CD4-positive, alpha-beta T cell treated with Interleukin-21 for 1 hour (primary cell): ENCODE measurements at places on chromosomes 4 and X.
A peak's percentile ranks its signal among the peaks of the same experiment; 100 is the strongest.

- peak; percentile 1 for DNase-seq
These were observed 25.5 kb downstream of the GPRASP3 start for GRCh38 chrX:102745857-102746584.

DNA sequence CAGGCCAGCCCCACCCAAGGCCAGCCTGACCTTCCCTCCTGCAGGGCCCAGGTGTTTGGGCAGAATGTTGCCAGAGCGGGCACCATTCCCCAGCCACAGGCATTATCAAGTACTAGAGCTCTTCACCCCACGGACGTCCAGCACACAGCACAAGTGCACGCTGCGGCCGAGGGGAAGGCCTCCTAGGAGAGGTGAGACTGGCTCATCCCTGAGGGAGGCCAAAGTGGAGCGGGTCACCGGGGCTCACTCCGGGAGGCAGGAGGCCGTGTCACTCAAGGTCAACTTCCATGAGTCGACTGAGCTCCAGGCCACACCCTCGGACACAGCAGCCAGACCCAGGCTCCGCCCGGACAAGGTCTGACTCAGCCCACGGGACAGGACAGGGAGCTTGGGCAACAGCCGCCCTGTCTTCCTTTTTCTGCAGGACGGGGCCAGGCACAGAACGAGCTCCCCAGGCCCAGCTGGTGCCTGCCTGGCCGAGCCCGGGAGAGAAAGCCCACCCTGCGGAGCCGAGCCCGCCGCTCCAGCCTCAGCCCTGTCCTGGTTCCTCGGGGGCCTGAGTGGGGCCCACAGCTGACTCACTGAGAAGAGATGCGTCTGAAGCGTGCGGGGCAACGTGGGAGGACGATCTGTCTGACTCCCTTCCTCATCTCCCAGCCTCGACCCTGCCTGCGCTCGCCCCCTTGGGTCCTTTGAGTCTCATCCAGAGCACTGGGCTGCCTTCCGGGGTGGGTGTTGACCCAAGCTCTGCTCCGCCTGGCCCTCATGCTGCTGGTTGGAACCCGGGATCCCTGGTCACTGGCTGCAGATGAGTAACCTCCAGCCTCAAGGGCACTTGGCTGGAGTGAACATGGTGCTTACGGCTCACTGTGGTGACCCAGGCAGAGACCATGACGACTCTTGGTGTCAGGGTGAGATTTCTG, 1.6 kb downstream of the SLC49A3 start:
- DNase-seq = no peak

- no peak for DNase-seq
These were observed 257.3 kb upstream of the NEIL3 start for GRCh38 chr4:177052211-177052934.

DNA sequence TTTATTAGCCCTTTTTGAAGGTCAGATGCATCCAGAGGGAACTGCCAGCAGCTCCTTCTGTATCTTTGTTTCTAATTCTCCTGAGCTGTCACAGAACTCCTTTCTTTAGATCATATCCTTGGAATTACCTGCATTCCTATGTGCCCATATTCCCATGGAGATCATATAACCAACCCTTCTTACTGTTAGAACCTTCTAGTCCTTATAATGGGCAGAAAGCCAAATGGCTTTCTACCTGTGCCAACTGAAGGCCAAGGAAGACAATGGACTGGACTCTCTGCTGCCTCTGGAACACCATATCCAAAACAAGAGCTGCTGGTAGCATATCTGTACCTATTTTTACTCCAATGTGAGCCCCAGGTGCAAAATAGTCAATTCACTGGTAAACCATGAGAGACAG, 60.7 kb downstream of the TBC1D9 start:
- DNase-seq = no peak

GRCh38 chr4:154719087-154719486, 24.7 kb upstream of the LRAT start:
- no peak for DNase-seq

- DNase-seq = no peak
These were observed 168.2 kb downstream of the C4orf33 start for GRCh38 chr4:129264008-129264657.

DNA sequence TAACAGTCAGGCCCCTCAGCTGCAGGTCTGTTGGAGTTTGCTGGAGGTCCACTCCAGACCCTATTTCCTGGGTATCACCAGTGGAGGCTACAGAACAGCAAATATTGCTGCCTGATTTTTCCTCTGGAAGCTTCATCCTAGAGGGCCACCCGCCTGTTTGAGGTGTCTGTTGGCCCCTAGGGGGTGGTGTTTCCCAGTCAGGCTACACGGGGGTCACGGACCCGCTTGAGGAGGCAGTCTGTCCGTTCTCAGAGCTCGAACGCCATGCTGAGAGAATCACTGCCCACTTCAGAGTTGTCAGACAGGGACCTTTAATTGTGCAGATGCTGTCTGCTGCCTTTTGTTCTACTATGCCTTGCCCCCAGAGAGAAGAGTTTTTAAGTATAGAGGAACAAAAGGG, 160.8 kb downstream of the DKK2 start:
- DNase-seq = no peak

GRCh38 chr4:64068096-64068495, 341.2 kb downstream of the TECRL start:
- DNase-seq = no peak

DNA sequence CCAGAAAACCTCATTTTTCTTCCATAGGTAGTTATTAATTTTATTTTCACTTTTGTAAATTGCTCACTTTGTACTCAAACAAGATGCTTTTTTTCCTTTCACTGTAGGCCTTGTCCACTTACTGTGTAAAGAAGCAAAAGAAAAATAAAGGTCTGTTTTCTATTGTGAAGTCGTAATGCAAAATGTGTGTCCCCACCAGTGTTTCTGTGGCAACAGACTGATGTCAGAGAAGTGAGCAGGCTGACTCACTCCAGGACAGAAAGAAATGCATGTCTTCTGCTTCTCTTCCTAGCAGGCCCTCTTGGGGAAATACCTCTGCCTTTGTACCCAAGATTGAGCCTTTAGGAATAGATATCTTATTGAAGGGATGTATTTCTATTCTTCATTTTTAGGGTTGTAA, 30.3 kb downstream of the INPP4B start:
- DNase-seq = no peak

DNA sequence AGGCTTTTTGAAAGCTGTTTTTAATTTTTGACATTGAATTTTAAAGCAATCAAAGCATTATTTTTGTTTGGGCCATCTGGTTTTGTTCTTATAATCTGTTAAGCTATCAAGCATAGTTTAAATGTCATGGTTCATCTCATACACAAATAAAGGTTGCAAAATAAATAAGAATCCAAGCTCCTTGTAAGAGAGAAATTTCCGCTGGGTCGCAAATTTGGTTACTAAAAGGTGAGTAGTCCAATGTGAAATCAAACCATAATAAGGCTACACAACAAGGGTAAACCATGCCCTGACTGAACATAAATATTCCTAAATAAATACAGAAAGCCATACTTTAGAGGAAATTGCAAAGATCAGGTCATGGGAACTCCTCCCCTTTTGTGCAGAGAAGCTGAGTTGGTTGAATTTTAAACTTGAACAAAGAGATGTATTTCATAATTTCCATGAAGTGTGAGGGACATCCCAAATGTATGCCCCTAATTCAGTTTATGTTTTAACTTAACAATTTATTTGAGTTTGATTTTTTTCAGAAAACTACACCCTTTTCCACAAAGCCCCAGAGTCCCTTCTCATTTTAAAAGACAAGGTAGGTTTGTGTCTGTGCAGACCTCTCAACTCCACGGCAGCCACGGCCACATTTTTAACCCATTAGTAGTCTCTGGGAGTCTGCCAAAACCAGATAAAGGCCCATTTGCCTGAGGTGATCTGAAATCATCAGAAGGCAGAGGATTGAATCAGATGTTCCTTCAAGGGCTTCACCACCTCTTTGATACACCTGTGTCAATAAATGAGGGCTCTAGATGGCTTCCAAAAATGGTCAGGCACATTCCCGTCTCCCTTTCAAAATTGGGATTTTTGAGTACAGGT, 85.2 kb downstream of the PLAC1 start:
- DNase-seq = no peak

DNA sequence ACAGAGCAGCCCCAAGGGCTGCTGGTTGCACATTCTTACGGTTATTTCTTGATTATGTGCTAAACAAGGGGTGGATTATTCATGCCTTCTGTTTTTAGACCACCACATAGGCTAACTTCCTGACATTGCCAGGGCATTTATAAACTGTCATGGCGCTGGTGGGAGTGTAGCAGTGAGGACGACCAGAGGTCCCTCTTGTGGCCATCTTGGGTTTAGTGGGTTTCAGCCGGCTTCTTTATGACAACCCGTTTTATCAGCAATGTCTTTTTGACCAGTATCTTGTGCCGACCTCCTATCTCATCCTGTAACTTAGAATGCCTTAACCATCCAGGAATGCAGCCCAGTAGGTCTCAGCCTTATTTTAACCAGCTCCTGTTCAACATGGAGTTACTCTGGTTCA, 212.4 kb upstream of the GRID2 start:
- DNase-seq = no peak

DNA sequence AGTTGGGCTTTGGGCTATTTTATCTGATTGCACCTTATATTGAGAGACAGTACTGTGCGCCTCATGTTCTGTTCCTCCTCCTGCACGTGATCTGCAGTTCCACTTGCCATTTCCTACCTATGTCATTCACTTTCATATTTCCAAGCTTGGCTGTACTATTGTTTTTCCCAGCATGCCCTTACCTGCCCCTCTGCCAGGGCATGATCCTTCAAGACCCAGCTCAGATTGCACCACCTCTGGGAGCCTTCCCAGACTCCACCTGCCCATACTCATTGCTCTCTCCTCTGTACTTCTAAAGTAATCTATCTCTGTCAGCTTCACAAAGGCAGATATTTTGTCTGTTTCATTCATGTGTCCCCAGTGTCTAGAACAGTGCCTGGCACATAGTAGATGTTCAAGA, 11.6 kb downstream of the SLC25A5 start:
- no peak for DNase-seq

GRCh38 chr4:3313556-3314228, 20.9 kb downstream of the RGS12 start:
- no peak for DNase-seq

DNA sequence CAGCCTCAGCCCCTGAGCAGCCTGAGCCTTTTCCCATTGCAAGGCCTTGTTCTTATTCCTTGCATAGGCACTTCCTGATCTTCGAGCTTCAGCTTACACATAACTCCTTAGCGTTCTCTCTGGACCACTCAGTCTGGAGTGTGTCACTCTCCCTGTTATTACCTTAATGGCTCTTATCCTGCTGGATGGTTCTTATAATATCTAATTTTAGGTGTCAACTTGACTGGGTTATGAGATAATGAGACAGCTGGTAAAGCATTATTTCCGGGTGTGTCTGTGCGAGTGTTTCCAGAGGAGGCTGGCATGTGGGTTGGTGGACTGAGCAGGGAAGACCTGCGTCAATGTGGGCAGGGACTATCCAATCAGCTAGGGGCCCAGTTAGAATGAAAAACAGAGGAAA, 75.7 kb downstream of the HAUS3 start:
- no peak for DNase-seq

DNA sequence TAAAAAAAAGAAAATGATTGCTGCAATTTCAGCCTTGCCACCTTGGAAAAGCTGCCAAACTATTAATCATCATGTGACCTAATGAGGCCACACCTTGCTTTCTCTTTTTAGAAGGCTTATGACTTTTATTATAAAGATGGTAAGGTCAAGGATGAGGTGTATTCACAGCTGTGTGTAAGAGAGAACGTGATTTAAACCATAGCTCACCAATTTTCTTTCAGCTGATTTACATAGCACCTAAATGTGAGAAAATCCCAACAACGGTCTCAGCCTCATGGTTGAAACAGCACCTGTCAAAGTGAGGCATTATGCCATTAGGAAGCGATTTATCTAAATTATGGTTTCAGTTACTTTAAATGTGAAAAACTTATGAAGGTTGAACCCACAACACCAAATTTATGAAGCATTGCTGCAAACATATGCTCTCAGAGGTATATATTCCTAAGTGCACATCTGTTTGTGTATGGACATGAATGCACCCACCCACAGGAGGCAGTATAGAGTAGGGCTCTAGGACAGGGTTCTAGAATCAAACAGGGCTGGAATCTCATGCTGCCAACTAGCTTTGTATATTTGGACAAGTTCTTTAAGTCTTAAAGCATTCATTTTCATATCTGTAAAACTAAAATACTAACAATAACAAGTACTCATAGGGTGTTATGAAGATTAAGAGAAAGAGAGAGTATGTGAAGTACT, 40.7 kb downstream of the ANXA3 start:
- DNase-seq = no peak

- peak; percentile 27 for DNase-seq
These were observed 33.1 kb downstream of the SLC10A7 start for GRCh38 chr4:146488495-146489174.

DNA sequence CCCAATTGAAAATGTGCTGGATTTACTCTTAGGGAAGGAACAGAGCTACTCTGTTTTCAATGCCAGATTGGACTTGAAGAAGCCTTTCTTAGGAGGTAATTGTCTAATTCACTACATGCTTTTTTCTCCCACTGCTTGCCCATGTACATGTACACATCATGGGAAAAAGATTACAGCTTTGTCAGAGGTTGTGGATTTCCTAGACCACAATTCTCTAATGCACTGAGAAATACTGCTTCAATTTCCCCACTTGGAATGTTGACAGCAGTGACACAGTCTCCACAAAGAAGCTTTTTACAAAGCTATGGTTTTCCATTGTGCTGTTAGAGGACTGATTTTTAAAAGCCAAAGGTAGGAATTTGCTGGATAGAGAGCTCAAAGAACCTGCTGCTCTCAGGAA, 19.5 kb downstream of the ZAR1 start:
- DNase-seq = no peak

- DNase-seq = no peak
These were observed 122.5 kb upstream of the DDIT4L start for GRCh38 chr4:100312615-100313350.

DNA sequence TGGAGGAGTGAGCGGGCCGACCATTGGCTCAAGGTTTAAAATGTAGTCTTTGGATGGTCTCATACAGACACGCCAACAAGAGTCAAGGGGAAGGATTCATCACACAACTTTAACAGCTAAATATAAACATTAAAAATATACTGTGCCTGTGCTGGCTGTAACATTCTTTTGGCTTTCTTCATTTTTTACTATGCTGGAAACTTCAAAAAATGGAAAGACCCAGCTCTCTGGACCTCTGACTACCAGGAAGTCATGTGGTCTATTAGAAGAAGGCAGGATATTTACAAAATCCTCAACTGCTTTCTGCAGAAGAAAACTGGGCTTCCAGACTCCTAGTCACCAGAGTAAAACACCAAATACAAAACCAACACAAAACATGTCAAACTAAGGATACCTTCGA, 49.8 kb upstream of the KLF3 start:
- no peak for DNase-seq

DNA sequence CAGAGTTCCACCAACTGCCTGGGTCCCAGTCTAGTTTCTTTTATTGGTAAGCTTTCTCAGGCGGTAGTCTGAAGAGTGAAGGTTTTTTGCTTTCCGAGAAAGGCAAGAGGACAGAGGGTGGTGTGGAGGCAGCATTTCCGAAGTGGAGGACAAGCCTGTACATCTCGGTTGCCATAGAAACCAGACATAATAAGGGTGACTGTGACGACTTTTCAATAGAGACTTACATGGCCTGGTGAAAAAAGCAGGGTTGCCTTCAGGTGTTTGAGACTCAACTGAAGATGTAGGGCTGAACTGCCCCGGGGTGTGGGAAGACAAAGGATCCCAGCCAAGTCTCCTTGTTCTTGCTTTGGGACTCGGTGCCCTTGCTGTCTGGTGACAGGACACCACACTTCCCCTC, 53.6 kb upstream of the RAB40AL start:
- no peak for DNase-seq

GRCh38 chrX:46444011-46444410, 101.2 kb downstream of the ZNF674 start:
- no peak for DNase-seq
